ENCODE measurements at places on chromosomes 6 and 20. TPM values are rescaled to one million over a fixed set of nuclear protein-coding genes. Genes with fewer than 3 reads are reported as not detected.

RIPPLY2 gene
- total RNA-seq: not detected

SLCO4A1 gene
- 16.3 TPM for total RNA-seq

DNA sequence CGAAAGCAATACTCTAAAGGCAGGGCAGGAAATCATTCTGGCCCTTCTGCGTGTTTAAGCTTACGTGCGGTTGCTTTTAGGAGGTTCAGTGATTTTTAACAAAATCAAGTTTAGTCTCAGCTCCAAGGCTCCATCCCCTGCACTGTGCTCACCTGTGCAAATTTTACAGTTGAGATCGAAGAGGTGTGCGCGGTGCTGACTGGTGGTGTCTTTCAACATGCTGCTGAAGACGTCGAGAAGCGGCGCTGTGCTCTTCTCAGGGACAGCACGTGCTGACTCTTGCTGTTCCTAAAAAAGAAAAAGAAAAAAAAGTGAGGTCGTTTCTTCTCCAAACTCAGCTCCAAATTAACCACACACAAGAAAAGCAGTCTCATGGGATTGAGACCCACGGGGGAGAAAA, 32.0 kb downstream of the DIDO1 start:
- no peak for DNase-seq

- no peak for DNase-seq
Measured at GRCh38 chr20:62650551-62651284, 8.4 kb downstream of the SLCO4A1 start.

FOXC1 gene
- 0.51 TPM for total RNA-seq

DNA sequence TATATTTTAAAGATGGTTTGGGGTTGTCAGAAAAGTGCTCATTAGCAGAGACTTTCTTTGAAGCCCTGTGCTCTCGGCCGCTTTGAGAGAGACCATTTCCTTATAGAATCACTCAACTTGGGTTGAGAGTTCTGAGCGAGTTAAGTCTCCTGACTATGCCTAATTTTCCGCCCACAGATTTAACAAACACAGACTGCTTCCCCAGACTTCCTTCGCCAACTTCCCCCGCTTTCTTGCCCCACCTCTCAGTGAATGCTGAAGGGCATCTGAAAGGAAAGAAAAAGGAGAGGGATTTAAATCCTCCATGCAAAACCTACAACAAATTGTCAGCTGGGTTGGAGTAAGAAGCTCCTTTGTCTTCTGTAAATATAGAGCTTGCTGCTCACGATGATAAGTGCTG, 224.0 kb downstream of the EYA2 start:
- no peak for DNase-seq

- no peak for DNase-seq
Measured at GRCh38 chr6:35794536-35795452, 2.3 kb downstream of the CLPS start.

DNA sequence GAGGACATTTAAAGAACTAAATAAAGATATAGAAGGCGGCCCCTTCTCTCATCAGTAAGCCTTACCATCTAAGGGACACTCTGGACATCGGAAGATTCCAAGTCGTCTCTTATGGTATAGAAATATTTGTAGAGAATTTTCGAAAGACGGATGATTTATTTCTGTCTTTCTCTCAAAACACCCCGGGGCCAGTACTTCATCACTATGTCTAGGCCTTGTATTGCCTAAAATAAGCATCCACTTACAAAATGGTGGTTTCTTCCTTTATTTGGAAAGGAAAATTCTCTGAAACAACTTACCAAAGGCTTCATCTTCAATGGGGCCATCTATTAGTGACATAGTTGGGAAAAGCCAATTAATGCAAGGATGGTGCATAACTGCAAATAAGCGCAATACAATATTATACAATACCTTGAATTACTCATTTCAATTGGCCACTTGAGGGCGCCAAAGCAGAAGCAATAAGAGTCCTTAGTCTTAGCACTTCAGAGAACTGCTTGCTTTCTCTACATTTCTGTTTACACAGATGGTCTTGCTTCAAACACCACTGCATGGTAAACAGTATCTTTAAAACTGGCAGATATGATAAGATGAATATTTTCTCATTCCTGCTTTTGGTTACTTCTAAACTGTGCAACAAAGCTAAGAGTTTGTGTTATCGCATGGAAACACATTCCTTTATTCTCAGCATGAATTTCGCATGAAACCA, 113.2 kb downstream of the VIP start:
- DNase-seq: no peak

DNA sequence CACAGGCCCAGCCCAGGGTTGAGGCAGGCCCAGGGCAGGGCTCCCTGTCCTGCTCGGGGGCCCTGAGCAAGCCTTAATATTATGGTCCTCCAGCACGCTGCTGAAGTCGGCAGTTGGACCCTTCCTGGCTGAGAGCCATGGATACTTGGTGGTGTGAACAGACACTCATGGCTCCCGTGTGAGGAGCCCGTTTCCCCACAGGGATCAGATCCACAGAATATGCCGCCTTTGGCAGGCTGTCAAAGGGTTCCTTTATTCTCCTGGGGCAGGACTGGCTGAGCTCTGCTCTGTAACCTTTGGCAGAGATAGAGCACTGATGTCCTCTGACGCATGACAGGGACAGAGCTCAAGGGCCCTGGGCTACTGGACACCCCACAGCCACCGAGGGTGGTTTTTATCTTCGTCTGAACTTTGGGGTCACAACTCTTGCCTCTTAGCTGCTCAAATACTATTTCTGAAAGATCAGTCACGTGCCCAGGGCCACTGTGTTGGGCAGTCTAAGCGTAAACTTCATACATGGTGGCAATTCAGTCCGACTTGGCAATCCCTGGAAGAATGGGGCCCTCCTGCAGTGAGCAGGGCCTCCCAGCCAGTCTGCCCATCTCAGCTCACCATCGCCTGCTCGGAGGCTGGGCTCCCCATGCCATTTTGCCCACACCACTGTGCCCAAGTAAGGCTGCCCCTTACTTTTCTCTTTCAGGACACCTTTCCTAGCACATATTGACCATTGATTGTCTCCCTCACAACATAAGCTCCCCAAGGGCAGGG, 49.1 kb downstream of the TTI1 start:
- no peak for DNase-seq

TMEM217 gene
- 0.32 TPM for total RNA-seq

DNA sequence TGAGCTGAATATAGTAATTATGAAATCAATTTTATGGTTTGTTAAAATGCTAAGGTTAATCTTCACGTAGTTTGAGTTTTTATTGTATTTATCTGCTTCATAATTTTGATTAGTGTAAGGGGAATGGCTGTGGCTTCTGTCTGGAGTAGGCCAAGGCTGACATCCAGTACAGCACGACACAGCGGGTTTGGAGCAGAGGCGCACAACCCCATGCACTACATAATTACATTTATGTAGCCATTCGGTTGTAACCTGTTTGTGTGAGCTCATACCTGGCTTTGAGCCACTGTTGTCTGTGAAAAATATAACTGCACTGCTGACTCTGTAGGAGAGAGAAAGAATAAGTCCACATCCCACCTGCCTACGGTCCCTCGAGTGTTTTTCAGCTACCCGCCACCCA, 615.5 kb downstream of the EYS start:
- DNase-seq: no peak

OR12D1 gene
- not detected for total RNA-seq

DNA sequence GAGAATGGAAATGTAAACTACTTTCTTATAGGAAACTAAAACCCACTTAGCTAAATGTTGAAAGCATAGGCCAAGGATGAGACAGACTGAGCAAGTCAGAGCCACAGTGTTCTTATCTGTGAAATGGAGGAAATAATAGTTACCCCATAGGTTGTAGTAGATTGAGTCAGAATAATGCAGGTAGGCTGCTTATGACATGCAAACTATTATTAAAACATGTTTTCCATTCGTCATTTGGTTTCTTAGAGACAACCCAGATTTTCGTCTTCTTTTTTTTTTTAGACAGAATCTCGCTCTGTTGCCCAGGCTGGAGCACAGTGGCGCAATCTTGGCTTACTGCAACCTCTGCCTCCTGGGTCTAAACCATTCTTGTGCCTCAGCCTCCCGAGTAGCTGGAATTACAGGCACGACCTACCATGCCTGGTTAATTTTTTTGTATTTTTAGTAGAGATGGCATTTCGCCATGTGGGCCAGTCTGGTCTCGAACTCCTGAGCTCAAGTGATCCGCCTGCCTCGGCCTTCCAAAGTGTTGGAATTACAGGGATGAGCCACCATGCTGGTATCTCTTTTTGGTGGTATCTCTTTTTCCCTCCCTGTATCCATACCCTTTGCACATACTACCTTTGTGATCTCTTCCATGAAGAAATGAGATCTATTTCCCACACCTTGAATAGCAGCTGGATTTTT, 196.5 kb upstream of the ZNF217 start:
- DNase-seq: no peak

SLC16A10 gene
- total RNA-seq: 12.1 TPM

SPATS1 gene
- not detected for total RNA-seq

- no peak for DNase-seq
Measured at GRCh38 chr20:54000914-54001313, 69.5 kb downstream of the BCAS1 start.

GRCh38 chr20:10673176-10673841, 490 bp downstream of the JAG1 start:
- peak; percentile 87 for DNase-seq

DNA sequence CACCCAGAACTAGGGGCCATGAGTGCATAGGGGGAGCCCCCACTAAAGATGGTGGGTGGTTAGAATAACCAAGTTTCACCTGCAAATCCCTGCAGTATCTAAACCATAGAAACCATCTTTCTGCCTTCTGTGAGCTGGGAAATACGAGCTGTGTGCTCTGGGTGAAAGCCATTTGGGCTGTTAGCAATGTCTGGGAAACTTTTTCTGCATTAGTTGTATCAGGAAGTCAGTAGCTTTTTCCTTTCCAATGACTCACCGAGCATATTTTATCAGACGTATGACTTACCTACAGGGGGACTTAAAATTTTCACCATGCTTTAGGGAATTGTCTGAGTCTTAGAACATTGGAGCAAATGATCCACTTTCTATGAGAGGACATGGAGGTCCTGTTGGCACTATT, 584.0 kb downstream of the QKI start:
- DNase-seq: no peak

DUSP15 gene
- 7.3 TPM for total RNA-seq

SSTR4 gene
- total RNA-seq: not detected

ARMH2 gene
- total RNA-seq: 1.4 TPM

CST2 gene
- total RNA-seq: not detected

TMEM74B gene
- 0.51 TPM for total RNA-seq

DNA sequence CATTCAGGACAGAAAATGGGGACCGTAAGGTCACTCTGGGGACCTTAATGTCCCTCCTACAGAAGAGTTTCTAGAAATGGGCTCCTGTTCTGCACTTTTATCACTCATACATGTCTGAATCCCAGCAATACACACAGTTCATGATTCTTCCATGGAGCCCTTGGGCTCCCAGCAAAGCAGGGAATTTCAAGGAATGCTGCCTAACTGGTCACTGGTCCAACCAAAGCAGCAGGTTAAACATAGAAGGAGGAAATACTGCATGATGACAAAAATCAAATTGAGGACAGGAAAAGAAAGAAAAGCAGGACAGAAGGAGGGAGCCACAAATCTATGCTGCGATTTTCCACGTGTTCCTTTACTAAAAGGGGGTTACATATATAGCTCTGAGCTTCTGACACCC, 300.2 kb downstream of the PTPRT start:
- no peak for DNase-seq

DNA sequence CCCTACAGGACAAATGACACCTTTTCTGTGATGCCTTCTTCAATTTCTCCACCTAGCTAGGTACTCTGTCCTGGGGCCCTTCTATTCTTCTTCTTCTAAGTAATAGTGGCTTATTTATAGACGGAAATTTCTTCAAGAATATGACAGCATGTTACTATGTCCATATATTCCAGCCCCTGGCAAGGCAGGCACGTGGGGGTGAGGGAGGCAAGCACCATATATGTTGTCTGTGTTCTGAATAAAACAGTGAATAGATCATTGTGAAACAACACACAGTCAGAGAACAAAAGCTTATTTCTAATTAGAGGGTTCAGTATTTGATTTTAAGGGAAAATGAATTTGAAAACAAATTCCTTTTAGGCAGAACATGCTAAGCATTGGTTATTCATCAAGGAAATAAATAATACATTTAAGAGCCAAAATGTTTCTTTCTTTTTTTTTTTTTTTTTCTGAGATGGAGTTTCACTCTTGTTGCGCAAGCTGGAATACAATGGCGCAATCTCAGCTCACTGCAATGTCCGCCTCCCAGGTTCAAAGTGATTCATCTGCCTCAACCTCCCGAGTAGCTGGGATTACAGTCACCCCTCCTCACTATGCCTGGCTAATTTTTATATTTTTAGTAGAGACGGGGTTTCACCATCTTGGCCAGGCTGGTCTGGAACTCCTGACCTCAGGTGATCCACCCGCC, 6.2 kb downstream of the HEBP2 start:
- DNase-seq: no peak

GRCh38 chr20:24877652-24878051, 71.4 kb upstream of the CST7 start:
- DNase-seq: no peak

DNA sequence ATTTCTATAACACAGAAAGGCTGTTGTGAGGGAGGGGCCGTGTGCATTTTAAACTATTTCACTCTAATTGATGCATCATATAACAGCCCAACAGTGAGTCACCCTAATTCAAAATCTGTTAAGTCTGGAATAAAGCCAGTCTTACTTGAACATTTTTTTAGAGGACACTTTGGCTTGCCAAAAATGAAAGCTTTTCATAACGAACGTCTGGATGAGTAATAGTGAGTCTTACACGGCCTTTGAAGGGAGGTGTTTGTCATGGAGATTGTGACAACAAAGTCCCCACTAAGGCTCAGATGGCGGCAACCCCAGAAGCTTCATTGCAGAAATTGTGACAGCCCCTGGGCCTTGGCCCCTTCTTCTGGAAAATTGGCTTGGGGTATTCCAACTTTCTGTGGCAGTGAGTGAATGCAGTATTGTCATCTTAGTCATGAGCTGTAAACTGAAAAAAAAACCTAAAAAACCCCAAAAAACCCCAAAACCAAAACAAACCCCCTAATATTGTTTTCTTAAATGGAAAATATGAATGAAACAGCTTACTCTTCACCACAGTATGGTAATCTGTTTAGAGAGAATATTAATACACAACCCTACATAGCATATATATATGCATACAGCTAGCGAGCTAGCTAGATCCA, 92.6 kb upstream of the CLDN20 start:
- DNase-seq: no peak

GRCh38 chr6:155276638-155277037, 12.8 kb downstream of the CLDN20 start:
- no peak for DNase-seq

DNA sequence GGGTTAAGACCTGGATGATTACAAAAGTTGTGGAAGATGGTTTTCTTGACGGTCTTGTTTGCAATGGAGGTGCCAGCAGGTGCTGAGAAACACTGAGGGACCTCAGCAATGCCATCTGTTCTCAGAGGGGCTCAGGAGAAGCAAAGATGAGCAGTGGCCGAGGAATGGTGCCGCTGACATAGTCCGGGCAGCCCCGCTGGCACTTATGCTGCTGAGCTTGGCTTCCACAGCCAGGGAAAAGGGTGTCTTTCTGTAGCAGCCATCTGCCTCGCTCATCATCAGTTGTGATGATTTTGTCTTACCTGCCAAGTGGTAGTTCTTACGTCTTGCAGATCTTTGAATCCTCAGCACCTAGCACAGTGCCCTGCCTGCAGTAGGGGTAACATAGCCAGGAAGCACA, 55.7 kb downstream of the PPP1R14C start:
- no peak for DNase-seq

GRCh38 chr20:35502352-35502751, 27.1 kb downstream of the C20orf173 start:
- DNase-seq: peak; percentile 86

GRCh38 chr6:139640921-139641320, 266.5 kb upstream of the CITED2 start:
- DNase-seq: no peak

- no peak for DNase-seq
Measured at GRCh38 chr6:1297746-1298145, 14.2 kb upstream of the FOXQ1 start.
